ENCODE measurements at places on chromosomes 2 and 18.

GRCh38 chr18:10169064-10169562, 255.3 kb downstream of the VAPA start:
- DNase-seq: no peak

DNA sequence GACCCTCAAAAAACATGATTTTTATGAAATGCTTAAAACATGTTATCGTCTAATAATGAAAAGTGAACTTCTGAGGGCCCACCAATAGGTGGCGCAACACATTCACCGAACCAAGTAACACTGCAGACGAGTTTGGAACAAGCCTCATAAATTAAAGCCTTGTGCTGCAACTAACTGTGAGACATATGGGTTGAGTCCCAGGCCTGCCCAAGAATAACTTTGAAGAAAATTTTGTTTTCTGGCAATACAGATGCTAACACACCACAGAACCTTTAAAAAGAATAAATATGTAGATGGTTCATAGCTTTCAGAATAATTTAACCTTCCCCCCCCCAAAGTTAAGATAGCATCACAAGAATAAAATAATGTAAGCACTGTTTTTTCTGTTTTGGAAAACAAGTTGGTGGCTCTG, 285.9 kb downstream of the RNF144A start:
- DNase-seq: no peak

GRCh38 chr2:86243272-86243671, 44.0 kb downstream of the MRPL35 start:
- DNase-seq: no peak

DNA sequence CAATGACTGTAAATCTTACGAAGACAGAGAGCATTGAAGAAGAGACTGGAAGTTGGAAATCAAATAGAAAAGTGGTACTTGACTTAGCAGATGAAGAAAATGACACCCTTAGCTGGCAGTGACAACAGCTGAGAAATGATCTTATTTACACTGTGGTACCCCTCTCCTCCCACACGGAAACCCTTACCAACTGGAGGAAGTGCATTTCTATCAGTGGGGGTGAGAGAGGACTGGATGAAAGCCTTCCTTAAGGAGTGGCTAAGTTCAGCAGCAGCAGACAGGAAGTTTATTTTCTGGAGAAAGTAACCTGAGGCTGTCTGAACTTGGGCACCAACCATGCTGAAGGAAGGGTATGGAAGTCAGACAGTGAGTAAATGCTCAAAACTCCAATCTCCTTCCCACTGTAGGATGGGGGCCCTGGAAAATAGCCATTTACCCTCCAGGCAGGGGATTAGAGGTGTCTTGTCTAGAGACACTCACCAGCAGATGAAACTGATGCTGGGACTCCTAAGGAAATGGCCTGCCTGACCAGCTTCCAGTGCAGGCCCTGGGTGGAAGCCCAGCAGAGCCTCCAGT, 160.2 kb upstream of the NCK2 start:
- DNase-seq: no peak

DNA sequence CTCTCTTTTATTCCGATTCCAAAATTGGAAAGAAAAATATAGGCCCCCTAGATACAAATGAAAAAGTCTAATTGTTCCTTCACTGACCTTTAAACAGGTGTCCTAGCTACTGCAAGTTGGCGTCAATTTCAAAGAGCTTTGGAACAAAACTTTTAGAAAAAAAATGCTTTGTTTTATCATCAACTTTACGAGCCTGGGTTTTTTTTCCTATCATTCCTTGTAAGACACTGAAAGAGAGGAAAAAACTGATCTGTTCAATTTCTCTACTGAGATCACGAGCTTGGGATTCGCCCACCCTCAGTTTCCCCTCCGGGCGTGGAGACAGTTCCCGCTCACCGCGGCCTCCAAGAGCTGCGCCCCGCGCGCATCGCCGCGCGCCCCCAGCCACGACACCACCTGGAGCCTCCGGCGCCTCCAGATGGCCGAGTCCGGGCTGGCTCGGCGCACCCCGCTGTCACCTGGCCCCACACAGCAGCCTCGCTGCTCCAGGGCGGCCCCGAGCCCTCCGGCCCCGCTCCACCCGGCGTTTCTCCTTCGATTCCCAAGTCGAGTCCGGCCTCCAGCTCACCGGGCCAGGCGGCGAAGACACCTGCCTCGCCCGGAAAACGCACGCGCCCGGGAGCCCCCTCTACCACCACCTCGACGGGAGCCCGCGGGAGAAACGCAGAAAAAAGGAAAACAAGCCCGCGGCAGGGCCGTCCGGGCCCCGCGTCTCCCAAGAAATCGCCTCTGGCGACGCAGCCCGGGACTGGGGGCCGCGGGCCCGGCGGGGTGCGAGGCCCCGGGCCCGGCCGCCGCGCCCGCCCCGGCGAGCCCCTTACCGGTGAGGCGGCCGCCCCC, 656 bp downstream of the TBC1D8 start:
- no peak for DNase-seq

- DNase-seq: no peak
Observed at GRCh38 chr2:204049635-204050034, 113.1 kb downstream of the ICOS start.

DNA sequence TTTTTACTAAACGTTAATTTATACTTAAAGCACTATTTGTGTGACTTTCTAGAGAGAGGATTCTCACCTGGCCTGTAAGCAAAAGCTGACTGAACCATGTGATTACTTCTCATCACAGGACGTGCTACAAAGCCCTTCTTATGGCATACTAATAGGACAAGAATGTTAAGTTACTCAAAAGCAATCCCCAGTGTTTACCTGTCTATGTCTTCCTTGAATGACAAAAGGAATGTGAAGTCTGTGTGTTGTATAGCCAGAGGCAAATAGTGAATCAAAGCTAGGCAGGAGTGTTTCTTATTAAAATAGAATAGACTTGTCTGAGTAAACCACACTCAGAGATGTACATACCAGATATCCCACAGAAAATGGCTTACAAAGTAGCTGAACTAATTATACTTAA, 1465.5 kb downstream of the SUCLG1 start:
- DNase-seq: no peak

DNA sequence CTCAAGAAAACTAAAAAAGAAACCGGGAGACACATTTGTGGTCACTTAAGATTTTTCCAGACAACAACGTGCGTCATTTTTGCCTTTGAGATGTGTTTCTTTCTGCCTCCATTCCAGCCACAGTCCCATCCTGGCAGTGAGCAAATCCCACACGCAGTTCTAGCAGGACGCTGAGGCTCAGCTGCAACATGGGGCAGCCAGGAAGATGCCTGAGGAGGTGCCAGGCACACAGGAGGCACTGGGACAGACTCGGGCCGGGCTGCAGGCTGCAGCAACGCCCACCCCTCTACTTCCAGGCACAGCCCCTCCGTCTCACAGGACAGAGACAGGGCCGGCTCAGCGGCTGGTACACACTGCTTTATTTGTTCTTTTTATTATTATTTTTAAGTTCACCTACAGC, 13.1 kb downstream of the KLF11 start:
- DNase-seq: no peak

- DNase-seq: no peak
Observed at GRCh38 chr2:172282944-172283343, 144.4 kb upstream of the ITGA6 start.

- no peak for DNase-seq
Observed at GRCh38 chr2:55154525-55155030, 77.5 kb downstream of the CLHC1 start.

- DNase-seq: no peak
Observed at GRCh38 chr18:40048886-40049650, 1906.0 kb upstream of the PIK3C3 start.

DNA sequence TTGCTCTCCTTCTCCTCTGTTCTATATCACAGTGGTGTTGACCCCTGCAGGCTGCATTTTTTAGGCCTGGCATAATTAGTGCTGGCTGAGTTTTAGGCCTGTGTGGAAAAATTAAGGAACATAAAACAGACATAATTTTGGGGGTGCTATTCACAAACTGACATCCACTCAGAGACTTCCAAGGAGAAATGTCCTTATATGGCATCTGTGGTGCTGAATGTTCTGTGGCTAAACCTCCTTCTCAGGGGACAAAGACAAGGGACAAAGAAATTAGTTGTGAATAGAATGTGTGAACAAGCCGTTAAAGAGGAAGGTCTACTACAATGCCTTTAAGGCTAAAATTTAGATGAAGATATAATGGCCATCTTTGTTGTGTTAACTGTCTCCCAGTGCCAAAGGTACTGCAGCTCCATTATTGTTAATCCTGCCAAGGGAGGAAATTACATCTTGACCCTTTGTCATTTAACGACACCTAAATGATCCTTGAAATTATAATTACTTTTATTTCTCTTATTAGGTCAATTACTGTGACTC, 870.0 kb upstream of the CHAC2 start:
- DNase-seq: no peak

DNA sequence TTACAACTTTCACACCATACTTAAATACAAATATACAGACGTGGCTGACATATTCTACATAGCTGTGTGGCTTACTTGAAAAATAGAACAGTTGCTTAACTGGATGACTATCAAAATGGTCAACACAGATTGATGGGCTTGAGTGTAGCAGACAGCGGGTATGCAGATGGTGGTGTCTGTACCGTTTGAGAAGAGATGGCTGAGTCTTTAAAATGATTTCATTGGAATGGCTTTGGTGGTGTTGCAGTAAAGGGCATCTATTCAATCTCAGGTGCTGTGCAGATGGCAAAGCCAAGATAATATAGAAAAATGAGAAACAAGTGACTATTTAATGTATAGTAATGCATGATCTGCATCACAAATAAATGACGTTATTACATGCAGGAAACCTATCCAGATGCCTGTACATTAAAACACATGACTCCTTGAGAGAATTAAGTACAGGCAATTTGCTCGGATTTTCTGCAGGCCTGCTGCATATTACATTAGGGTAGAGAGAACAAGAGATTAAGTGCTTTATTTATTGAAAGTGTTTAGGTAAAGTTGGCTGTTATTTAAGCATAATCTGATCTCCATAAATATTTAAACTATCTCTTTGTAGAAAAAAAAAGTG, 68.5 kb downstream of the AGPS start:
- DNase-seq: no peak

DNA sequence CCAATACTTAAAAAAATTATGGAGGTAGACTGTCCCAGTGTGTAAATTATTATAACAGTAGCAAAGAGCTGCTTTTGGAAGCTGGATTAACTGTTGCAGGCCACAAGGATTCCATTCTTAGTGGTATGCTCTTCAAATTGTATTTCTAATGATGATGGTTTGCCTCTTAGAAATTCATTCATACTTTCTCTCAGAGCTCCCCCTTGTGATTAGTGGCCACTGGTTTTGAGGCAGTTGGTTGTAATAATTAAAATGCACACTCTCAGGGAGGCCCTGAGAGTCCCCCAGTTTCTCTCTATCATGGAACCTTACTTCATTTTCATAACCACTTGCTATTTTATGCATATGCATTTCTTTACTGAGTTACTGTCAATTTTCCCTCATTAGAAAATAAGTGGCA, 122.5 kb downstream of the PLA2R1 start:
- no peak for DNase-seq

- DNase-seq: no peak
Observed at GRCh38 chr18:36595046-36595817, 233.6 kb downstream of the TPGS2 start.

DNA sequence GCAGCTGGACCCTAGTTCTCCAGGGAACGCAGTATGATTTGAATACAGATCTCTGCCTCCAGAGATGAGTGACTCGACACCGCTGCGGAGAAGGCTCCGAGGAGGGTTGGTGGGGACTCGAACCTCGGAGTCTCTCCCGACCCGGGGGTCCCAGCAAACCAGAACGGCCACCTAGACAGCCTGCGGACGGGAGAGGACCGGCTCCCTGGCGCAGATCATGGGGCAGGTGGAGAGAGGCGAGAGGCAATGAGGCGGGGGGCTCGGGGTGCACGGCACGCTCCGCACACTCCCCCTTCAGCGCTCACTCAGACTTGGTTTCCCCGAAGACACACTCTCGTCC, 12.6 kb downstream of the DYSF start:
- DNase-seq: no peak

DNA sequence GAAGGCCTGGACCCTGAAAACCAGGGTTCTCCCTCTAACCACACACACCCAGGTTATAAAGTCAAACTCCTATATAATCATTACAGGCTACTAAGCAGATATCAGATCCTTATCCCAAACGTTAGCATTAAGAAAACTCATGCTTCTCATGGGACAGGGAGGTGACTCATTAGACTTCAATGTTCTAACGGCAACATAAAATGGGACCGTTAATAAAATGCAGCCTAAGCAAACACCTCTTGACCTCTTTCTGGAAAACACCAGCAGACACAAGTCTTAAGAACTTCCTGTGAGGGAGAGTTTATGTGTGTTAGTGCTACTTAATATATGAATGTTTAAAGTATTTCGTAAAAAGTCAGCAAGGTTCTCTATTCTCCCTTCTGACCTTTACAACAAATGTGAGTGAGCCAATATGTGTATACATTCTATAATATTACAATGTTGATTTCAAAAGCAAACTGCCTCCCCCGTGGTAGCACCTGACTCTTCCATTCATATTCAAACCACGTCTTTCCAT, 31.7 kb downstream of the LPIN2 start:
- no peak for DNase-seq

DNA sequence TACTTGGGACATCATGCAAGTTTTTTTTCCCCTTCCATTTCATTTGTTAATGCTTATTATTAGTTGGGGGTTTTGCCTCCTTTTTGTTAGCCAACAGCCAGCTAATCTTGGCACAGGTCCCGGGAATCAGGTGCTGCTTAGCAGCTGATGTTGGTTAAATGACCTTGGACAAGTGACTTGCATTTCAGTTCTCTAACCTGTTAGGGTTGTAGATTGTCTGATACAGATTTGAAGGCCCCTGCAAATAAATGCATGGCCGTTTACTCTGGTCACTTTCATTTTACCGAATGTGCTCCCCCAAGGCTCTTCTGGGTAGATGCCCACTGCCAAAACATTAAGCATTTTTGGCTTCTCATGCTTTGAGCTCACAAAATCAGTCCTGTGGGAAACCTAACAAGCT, 120.9 kb downstream of the SPTBN1 start:
- no peak for DNase-seq

- no peak for DNase-seq
Observed at GRCh38 chr2:225037415-225038230, 4.6 kb downstream of the DOCK10 start.
